ENCODE measurements at places on chromosomes 12 and 14. TPM values are rescaled to one million over a fixed set of nuclear protein-coding genes. Genes with fewer than 3 reads are reported as not detected.

Gene TPH2
- not detected for total RNA-seq

Gene GYS2
- not detected for total RNA-seq

Gene GALNT16
- not detected for total RNA-seq

Gene PMCH
- not detected for total RNA-seq

Gene CMA1
- total RNA-seq, result not detected

Gene NR4A1
- 0.68 TPM for total RNA-seq

Gene CRIP1
- total RNA-seq, result 0.21 TPM

Gene SYCP3
- under 0.01 TPM for total RNA-seq

Data from nasal cavity respiratory epithelium epithelial cell of viscerocranial mucosa (primary cell).